ENCODE measurements at places on chromosomes 2 and 18.

- no peak for DNase-seq
Observed at GRCh38 chr2:119512946-119513345, 11.3 kb downstream of the SCTR start.

DNA sequence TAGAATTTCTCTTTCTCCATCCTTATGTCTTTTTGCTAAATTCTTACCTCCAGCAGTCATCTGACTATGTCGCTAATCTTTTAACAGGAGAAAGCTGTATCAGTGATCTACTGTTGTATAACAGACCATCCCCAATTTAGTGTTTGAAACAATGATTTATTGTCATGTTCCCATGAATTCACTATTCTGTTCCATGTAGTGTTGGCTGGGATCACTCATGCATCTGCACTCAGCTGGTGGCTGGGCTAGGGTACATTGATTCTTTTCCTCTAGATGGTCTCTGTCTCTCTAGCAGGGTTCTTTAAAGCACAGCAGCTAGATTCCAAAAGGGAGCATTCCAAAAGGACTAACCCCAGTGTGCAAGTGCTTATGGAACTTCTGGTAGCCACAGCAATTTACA, 184.2 kb upstream of the FANCL start:
- DNase-seq, result no peak

GRCh38 chr2:36704475-36705150, 8.1 kb downstream of the VIT start:
- DNase-seq, result no peak

DNA sequence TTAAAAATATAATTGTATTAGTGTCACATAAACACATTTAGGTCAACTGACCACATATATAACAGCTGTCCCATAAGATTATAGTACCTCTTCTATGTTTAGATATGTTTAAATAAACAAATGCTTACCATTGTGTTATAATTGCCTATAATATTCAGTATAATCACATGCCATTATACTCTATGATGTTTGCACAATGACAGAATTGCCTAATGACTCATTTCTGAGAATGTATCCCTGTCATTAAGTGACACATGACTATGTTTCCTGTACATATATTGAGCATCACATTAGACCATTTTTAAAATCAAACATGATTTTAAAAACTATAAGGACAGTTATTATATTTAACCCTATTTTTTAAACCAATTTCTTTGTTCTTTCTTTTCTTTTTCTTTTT, 89.8 kb downstream of the HS6ST1 start:
- DNase-seq, result no peak

- no peak for DNase-seq
Observed at GRCh38 chr2:95275151-95275515, 884 bp downstream of the PROM2 start.

- no peak for DNase-seq
Observed at GRCh38 chr2:233811732-233812131, 33.6 kb downstream of the MROH2A start.

DNA sequence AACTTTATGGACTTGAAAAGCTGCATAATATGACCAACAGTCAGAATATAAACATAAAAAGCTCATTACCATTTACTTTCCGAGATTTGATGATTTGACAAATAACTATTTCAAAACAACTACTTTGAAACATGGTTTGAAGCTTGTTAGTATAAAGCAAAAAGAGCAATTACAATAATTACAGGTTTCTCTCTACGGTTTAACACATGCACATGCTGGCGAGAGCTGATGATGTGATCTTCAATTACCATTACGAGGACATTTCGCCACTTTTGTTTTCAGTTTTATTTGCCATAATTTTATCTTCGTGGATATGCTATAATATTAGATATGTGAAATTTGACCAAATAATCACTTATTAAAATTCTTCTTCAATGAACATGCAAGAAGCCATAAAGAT, 270.1 kb downstream of the TCF4 start:
- no peak for DNase-seq
